ENCODE measurements at places on chromosomes 1 and 21. TPM values are rescaled to one million over a fixed set of nuclear protein-coding genes. Genes with fewer than 3 reads are reported as not detected.

The EIF3I gene
- 165 TPM for total RNA-seq

The OR6N1 gene
- not detected for total RNA-seq

DNA sequence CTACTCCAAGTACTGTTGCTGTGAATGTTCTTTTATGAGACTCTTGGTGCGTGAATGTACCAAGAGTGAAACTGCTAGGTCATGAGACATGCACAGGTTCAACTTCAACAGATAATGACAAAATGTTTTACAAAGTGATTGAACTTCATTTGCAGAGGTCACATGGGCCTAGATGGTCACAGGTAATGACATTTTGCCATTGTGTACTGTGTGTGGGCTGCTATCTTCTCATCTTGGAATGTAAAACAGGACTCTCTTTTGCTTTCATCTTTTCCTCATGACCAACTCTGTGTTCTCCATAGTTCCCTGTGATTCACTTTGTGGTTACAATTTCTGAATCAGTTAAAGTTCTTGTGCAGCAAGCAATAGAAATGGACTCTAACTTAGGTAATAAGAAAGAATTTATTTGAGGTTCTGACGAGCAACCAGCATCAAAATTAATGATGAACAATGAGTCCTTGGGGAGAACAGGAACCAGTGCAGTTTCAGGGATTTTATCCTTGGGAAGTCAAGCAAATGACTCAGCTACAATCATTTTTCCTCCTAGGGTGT, 16.2 kb upstream of the TSNAX start:
- no peak overlapping the region for H3K27ac ChIP-seq
- H3K27me3 ChIP-seq = no peaks in the 10 kb centered on the region
- DNase-seq = peak; percentile 27
- no peak overlapping the region for H3K4me3 ChIP-seq
- peaks cover 16% of the 10 kb centered on the region for H3K4me1 ChIP-seq
- no peaks in the 10 kb centered on the region for H3K36me3 ChIP-seq

GRCh38 chr1:52386458-52386857, 17.8 kb downstream of the ORC1 start:
- DNase-seq = no peak
- no peaks in the 10 kb centered on the region for H3K36me3 ChIP-seq
- no peak overlapping the region for H3K27ac ChIP-seq
- no peak overlapping the region for H3K4me3 ChIP-seq
- no peaks in the 10 kb centered on the region for H3K4me1 ChIP-seq
- H3K27me3 ChIP-seq = no peaks in the 10 kb centered on the region

- no peak overlapping the region for H3K27ac ChIP-seq
- H3K36me3 ChIP-seq = no peaks in the 10 kb centered on the region
- no peak for DNase-seq
- H3K27me3 ChIP-seq = no peaks in the 10 kb centered on the region
- H3K4me1 ChIP-seq = no peaks in the 10 kb centered on the region
These were observed 255.5 kb upstream of the CSF3R start for GRCh38 chr1:36738245-36738644.

The UHMK1 gene
- 9.0 TPM for total RNA-seq

Measured in cardiac muscle cell (in vitro differentiated cells and primary cell).